ENCODE measurements at places on chromosomes 2 and 18.

- DNase-seq: peak; percentile 50
Measured at GRCh38 chr2:239109041-239109927, 261.4 kb downstream of the TWIST2 start.

- DNase-seq: no peak
Measured at GRCh38 chr2:130883496-130883895, 46.8 kb downstream of the ARHGEF4 start.

DNA sequence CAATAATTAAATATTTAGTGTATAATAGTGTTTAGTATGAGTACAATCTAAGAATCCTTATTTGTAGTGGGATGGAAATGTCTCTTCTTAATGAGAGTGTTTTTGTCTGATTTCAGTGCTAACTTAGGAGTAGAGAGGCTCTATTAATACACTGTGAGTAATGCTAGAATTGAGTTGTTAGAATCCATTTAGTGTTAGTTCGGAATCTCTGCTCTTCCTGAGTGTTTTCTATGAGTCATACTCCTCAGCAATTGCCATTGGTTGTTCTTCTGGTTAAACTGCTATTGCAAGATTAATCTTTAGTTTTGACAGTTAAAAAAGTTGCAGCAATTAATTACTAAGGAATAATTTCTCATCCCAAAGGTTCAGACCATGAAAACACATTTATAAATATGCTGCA is 828.6 kb upstream of the POU3F3 start:
- DNase-seq: no peak

DNA sequence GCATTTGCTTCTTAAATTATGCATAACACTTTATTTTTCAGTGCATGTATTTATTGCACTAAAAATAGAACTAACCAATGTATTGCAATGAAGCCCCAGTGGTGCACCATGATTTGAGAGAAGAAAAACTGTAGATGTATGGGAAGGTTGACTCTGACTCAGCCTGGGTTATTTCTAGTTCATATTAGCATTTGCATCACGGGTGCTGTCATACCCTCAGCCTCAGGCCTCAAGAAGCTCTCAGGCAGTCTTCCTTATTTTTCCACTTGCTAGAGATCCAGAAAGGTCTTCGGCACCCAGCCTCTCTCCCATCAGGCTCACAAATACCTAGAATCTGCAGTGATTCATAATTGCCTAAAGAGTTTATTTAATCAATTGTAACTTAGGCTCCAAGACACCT is 148.0 kb downstream of the DNER start:
- DNase-seq: no peak

DNA sequence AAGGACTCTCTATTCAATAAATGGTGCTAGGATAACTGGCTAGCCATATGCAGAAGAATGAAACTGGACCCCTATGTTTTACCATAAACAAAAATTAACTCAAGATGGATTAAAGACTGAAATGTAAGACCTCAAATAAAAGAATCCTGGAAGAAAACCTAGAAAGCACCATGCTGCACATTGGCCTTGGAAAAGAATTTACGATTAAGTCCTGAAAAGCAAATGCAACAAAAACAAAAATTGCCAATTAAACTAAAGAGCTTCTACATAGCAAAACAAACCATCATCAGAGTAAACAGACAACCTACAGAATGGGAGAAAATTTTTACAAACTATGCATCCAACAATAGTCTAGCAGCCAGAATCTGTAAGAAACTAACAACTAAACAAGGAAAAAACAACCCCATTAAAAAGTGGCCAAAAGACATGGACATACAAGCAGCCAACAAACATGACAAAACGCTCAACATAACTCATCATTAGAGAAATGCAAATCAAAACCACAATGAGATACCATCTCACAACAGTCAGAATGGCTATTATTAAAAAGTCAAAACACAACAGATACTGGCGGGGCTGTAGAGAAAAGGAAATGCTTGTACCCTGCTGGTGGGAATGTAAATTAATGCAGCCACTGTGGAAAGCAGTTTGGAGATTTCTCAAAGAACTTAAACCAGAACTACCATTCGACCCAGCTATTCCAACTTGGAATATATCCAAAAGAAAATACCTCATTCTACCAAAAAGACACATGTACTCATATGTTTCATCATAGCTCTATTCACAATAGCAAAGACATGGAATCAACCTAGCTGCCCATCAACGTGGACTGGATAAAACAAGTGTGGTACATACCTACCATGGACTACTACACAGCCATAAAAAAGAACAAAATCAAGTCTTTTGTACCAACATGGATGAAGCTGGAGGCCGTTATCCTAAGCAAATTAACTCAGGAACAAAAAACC is 30.6 kb downstream of the SEPTIN10 start:
- DNase-seq: no peak

DNA sequence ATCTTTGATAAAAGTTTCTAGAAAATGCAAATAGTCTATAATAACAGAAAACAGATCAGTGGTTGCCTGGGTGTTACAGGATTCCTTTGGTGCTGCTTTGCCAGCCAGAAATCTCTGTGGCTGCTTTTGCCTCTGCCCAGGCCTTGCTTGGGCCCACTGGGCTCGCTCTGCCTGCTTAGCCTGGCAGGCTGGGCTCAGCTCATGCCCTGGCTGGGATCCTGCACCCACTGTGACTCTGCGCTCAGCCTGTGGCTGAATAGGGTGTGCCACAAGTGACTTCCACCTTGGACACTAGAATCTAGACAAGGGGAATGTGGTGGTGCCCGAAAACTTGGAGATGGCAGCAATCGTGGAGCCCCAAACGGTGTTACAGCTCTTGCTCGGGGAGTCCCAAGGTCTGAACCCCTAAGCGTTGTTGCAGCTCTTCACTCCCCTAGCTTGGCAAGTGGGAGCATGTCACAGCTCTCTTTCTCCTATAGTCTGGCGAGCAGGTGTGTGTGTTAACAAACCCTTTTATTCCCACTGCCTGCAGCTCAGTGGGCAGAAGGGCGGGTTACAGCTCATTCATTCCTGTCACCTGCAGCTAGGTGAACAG is 50.9 kb downstream of the FBXO48 start:
- no peak for DNase-seq

DNA sequence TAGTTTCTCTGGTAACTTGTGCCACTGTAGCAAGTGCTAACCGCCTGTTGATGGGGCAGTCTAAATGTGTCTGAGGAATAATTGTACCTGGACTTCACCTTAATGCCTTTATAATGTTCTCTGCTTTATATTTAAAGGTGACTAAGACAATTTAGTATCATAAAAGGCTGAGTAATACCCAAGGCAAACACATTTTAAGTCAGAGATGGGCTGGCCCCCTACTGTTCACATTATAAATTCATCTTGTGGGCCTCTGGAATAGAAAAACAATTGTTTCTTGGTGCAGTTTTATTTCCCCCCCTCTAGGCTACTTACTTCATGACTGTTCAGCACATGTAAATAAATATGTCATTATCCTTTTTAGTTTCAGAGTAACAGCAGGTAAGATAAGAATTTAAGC is 559.3 kb upstream of the PIK3C3 start:
- DNase-seq: no peak

DNA sequence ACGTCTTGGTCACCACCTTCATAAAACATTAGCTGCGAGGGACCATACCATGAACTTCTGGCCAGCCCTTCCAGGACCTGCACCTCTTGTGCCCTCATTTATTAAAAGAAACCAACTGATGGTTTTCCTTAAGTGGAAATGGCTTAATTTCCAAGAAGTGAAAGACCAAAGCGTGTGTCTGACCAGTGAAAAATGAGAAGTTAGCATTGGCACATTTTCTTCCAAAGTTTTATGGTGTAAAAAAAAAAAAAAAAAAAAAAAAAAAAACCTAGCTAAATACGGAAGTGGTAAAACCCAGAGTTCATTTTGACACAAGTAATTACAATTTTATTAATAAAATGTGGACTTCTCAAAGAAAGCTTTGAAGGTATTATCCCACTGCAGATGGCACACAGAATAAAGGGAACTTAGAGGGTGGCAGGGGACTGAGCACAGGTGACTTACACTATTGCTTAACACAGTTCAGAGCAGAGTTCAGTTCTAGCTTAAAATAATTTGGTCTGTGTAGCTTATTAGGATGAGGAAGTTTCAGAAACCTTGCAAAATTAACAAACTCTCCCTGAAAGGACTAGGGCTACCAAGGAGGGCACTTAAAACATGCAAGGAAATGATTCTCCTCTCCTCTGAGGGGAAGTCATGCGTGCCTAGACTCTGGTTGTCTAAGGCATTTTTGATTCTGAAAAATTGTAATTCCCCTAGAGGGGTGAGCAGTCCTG is 42.2 kb upstream of the EPG5 start:
- DNase-seq: no peak

- DNase-seq: no peak
Measured at GRCh38 chr2:40287773-40288172, 164.1 kb downstream of the SLC8A1 start.

- no peak for DNase-seq
Measured at GRCh38 chr2:70932631-70933230, 3.0 kb upstream of the ATP6V1B1 start.

- no peak for DNase-seq
Measured at GRCh38 chr18:26705757-26706156, 157.4 kb upstream of the KCTD1 start.

GRCh38 chr18:24678626-24679025 is 218.2 kb downstream of the HRH4 start:
- no peak for DNase-seq

- no peak for DNase-seq
Measured at GRCh38 chr2:2175381-2176090, 155.5 kb downstream of the MYT1L start.

DNA sequence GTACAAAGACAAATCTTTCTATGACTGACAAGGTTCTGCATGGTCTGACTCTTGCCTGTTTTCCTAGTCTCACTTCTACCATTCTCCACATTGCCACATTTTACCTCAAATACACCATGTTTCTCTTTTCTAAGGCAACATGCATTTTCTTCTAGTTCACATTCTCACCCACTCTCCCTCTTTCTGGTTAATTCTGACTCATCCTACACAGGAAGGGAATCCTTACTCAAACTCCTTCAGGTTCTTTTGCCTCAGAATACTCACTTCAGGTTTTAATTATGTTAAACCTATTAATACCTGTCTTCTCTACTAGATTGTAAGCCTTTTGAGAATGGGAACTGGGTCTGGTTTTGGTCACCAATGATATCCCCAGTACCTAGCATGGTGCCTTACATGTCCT is 47.2 kb downstream of the MAP2 start:
- no peak for DNase-seq

DNA sequence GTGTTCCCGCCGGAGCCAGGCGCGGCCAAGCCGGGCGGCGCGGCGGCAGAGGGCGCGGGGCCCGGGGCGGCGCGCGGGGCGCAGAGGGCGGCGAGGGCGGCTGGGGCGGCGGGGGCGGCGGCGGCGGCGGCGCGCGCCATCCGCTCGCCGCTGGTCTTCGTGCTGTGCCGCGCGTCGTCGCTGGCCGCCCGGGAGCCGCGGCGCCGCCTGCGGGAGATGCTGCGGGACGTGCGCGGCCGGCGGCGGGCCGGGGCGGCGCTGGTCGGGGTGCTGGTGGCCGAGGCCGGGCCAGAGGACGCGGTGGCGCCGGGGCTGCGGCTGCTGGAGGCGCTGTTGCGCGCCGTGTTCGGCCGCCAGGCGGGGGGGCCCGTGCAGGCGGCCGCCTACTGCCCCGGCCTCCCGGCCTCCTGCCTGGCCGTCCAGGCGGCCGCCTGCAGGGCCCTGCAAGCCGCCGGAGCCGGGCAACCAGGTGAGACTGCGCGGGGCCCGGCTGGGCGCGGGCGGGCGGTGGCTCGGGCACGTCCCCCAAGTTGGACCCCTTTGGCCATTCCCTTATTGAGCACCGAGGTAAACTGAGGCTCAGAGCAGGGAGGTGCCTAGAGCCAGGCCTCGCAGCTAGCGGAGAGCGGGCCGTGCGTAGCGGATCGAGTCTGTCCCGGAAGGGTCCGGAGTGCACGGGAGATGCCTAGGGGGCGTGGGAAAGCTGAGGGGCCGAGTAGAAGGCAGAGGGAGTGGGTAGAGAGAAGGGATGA is 584 bp downstream of the C2orf72 start:
- DNase-seq: no peak

GRCh38 chr18:74050807-74051206 is 96.8 kb downstream of the FBXO15 start:
- DNase-seq: no peak

GRCh38 chr2:17460371-17461086 is 57.7 kb downstream of the RAD51AP2 start:
- DNase-seq: no peak

DNA sequence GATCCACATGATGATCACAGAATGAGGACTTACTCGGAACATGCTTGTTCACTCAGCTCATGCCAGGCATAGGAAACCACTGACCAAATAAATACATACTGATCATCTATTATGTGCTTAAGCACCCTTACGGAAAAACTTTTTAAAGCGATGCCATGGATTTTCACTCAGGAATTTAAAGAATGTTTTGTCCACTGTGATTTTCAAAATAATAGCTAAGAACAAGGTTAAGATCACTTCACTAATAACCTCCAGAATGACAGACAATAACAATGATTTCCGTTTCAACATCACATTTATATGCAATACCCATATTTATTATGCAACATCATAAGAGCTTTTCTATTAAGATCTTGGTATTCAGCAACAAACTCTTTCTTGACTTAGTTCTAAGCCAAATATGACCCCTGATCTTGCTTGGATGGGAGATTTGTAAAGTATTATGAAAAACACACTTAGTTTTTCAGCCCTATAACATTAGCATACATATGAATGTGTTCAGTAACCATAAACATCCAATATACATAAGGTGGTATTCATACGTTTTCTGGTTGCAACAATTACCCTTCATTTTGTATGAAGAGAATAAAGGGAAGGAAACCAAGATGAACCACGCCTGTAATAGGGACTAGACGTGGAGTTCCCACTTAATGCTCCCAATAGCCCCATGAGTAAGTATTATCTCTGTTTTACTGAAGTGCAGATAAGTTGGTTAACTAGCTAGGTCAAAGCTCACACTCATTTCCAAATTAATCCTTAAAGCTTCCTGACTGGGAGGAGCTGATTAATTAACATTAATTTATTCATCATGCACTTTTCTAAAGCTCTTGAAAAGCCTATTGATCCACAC is 1.9 kb downstream of the CD302 start:
- no peak for DNase-seq

GRCh38 chr2:75790121-75790813 is 79.6 kb upstream of the GCFC2 start:
- no peak for DNase-seq

DNA sequence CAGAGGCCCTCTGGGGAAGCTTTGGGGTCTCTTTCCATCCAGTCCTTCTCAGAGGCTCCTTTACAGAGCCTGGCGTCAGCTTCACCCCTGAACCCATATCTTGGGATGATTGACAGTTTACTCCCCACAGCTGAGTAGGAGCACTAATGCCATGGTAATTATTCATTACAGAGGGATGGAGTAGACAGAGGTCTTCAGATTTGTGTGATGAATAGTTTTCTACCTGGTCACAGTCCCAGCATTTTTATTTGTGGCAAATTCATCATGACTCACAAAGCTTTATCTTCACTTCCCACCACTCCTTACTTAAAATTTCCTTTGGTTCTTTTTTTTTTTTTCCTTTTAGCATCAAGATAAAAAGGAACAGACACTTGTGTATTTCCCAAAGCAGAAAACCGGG is 104.2 kb downstream of the CCDC85A start:
- no peak for DNase-seq

- no peak for DNase-seq
Measured at GRCh38 chr18:78073275-78073674, 823.6 kb downstream of the GALR1 start.

GRCh38 chr2:21047141-21048009 is 3.5 kb upstream of the APOB start:
- DNase-seq: no peak

- DNase-seq: no peak
Measured at GRCh38 chr2:27843992-27844391, 46.2 kb downstream of the RBKS start.

Data from thyroid gland (tissue), 4 donors.